ENCODE measurements at places on chromosomes 11 and 22. TPM values are rescaled to one million over a fixed set of nuclear protein-coding genes. Genes with fewer than 3 reads are reported as not detected.

Gene OR52D1
- not detected for total RNA-seq

Gene NXPE2
- total RNA-seq = 1.1 TPM

DNA sequence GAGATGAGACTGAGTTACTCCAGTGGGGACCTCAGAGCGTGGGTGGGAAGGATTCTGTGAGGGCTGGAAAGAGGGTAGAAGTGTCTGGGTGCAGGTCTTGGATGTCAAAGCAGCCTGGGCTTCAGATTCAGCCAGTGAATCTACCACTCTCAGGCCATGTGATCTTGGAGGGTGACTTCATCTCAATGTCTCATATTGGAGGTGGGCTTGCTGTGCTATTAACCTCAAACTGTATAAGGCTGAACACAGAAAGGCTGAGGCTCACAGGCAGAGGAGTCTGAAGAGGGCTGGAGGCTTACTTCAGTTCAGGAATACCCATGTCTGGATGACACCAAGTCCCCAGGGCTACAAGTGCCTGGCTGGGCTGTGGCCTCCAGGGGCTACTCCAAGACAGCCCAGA is 63.4 kb downstream of the CSNK2A3 start:
- no peak overlapping the region for H3K27ac ChIP-seq
- H3K4me1 ChIP-seq = no peaks in the 10 kb centered on the region
- H3K36me3 ChIP-seq = no peaks in the 10 kb centered on the region
- no peak for DNase-seq

Gene APOL3
- 27.1 TPM for total RNA-seq

DNA sequence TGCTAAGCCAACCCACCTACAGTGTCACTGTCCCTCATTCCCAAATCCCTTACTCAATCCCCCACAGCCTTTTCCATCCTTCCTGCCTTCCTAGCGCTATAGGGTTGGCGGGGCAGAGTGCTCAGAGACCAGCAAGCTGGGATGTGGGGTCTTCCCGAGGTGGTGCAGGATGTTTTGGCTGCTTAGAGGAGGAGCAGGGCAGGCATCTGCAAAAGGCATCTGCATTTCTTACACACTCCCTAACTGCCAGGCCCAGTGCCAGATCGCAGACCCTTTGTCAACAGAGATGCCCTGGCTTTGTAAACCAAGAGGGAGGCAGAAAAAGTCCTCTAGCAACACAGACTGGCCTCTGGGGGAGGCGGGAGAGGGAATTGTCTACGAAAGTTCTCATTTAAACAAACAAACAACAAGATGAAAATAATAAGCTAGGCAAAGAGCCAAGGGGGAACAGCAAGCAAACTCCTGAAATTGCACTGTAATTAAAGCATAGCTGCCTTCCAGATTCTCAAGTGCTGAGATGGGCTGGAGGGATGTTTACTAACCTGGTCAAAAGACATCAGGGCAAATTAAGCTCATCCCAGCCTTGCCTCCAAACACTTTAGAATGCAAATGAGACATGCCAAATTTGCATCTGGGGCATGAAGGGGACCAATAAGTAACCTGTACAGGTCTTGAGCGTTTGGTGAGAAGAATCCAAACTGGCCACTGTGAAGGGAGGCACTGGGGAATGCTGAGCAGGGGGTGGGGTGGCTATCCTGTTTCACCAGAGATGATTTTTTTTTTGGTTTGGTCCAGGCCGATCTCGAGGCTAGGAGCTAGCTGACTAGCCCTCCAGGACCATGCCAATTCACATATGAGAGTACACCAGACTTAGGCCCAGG is 38.1 kb upstream of the ADA2 start:
- DNase-seq = no peak
- peak overlapping the region; percentile 70 for H3K27ac ChIP-seq
- H3K4me1 ChIP-seq = peaks cover 12% of the 10 kb centered on the region

DNA sequence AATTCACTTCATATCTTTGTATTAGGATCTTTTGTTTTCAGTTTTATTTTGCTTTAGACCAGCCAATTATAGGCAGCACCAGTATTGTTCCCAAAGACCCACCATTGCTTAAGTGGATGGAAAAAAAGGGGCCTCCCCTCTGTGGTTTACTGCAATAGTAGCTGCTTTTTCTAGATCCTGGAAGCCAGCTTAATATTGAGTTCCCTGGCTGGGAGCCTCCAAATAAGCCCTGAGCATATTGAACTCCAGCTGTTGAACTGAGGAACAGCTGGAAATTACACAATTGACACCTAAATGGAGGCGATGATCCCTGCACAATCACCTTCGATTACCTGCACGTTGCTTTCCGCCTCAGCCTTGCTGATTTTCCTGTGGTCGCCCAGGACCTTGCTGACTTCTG is 576.0 kb downstream of the SOX6 start:
- DNase-seq = no peak
- no peaks in the 10 kb centered on the region for H3K36me3 ChIP-seq
- H3K4me3 ChIP-seq = no peak overlapping the region

Gene ZNF143
- total RNA-seq = 9.7 TPM

- no peaks in the 10 kb centered on the region for H3K27me3 ChIP-seq
- H3K4me1 ChIP-seq = no peaks in the 10 kb centered on the region
- H3K27ac ChIP-seq = no peak overlapping the region
- DNase-seq = no peak
- H3K4me3 ChIP-seq = no peak overlapping the region
Measured at GRCh38 chr11:22707119-22707899, 40.9 kb downstream of the GAS2 start.

DNA sequence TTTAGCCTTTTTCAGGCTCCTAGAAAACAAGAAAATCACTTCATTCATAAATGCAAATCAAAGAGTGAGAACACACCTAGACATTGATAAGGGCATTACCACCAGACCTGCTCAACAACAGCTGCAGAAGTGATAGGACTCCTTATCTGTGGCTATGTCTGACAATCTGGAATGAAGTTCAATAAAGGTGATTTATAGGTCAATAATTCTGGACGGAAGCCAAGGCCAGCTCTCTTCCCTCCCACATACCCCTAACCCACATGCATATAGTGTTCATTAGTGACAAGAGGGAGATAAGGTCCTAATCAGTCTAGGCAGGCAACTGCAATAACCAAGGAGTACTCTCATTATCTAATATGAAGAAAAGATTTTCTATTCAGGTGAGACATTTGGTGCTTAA is 111.3 kb downstream of the ETS1 start:
- no peaks in the 10 kb centered on the region for H3K27me3 ChIP-seq
- peaks cover 7% of the 10 kb centered on the region for H3K36me3 ChIP-seq
- no peak overlapping the region for H3K4me3 ChIP-seq
- H3K27ac ChIP-seq = no peak overlapping the region
- H3K4me1 ChIP-seq = peaks cover 82% of the 10 kb centered on the region

- H3K27me3 ChIP-seq = no peaks in the 10 kb centered on the region
- H3K4me1 ChIP-seq = peaks cover 43% of the 10 kb centered on the region
- no peak overlapping the region for H3K4me3 ChIP-seq
- no peak overlapping the region for H3K27ac ChIP-seq
Measured at GRCh38 chr11:33055375-33055774, 16.0 kb downstream of the TCP11L1 start.

Gene LRRC4C
- total RNA-seq = 0.38 TPM

- H3K27ac ChIP-seq = no peak overlapping the region
- no peaks in the 10 kb centered on the region for H3K36me3 ChIP-seq
- DNase-seq = no peak
- H3K27me3 ChIP-seq = no peaks in the 10 kb centered on the region
- peaks cover 3% of the 10 kb centered on the region for H3K4me1 ChIP-seq
Measured at GRCh38 chr11:88431675-88432341, 94.3 kb upstream of the CTSC start.

Gene NLRP14
- 0.09 TPM for total RNA-seq

DNA sequence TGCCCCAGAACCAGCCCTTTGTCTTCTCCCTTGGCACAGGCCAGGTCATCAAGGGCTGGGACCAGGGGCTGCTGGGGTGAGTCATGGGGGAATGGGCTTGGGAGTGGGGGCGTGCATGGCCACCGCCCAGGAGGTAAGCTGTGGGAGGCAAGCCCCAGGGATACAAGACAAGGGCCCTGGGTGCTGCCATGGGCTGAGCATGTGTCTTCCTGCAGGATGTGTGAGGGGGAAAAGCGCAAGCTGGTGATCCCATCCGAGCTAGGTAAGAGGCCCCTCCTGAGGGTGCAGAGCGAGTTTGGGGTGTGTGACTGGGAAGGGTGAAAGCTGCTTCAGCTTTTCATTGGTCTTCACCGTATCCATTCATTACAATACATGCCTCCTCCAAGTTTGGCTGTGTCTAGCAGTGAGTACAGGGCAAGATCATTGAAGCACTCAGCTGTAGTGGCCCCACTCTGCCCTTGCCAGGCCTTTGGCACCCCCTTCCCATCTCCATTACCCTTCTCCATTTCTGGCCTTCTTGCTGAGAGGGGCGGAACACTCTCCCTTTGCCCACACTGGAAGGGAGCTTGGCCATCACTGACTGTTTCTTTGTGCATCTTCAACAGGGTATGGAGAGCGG is 2.5 kb downstream of the FKBP2 start:
- H3K36me3 ChIP-seq = peaks cover 35% of the 10 kb centered on the region
- peak overlapping the region; percentile 98 for H3K27ac ChIP-seq
- peaks cover 86% of the 10 kb centered on the region for H3K4me1 ChIP-seq
- DNase-seq = no peak
- no peaks in the 10 kb centered on the region for H3K27me3 ChIP-seq

Measured in esophagus squamous epithelium (tissue), 5 donors.